NCI-H187 (cell line): ENCODE measurements at places on chromosomes 6 and 20.

DNA sequence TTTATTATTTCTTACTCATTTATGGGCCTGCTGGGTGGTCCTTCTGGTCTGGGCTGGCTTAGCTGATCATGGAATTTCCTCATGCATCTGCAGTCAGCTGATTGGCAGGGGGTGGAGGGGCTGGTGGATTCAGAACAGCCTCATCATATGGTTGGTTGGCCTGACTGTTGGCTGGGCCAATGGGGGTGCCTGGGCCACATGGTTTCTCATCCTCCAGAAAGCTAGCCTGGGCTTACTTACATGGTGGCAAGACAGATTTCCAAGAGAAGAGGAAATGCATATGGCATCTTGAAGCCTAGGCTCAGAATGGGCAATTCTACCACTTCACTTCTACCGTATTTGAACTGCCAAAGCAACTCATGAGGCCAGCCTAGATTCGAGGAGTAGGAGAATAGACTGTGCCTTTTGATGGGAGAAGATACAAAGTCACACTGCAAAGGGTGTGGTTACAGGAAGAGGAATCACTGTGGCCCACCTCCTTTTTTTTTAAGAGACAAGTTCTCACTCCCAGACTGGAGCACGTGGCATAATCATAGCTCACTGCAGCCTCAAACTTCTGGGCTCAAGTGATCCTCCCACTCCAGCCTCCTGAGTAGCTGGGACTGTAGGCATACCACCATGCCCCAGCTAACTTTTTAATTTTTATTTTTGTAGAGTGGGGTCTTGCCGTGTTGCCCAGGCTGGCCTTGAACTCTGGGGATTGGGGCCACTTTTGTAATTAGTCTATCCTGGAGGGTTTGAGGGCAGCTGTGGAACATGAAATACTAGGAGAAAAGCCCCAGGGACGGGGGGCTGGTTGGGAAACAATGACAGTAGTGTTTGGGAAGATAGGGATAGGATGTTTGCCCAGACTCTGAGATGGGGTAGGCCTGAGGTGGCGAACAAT is 47.6 kb upstream of the RNF24 start:
- DNase-seq: no peak

GRCh38 chr6:490251-491037 is 98.9 kb downstream of the IRF4 start:
- DNase-seq: no peak

GRCh38 chr20:3741836-3742458 is 9.5 kb downstream of the HSPA12B start:
- DNase-seq: no peak

GRCh38 chr20:9912858-9913434 is 74.1 kb upstream of the PAK5 start:
- no peak for DNase-seq

- no peak for DNase-seq
Measured at GRCh38 chr6:41177287-41177686, 14.4 kb upstream of the TREM2 start.

- no peak for DNase-seq
Measured at GRCh38 chr6:33204165-33204414, 365 bp upstream of the HSD17B8 start.

GRCh38 chr6:139627091-139627490 is 252.6 kb upstream of the CITED2 start:
- DNase-seq: no peak

DNA sequence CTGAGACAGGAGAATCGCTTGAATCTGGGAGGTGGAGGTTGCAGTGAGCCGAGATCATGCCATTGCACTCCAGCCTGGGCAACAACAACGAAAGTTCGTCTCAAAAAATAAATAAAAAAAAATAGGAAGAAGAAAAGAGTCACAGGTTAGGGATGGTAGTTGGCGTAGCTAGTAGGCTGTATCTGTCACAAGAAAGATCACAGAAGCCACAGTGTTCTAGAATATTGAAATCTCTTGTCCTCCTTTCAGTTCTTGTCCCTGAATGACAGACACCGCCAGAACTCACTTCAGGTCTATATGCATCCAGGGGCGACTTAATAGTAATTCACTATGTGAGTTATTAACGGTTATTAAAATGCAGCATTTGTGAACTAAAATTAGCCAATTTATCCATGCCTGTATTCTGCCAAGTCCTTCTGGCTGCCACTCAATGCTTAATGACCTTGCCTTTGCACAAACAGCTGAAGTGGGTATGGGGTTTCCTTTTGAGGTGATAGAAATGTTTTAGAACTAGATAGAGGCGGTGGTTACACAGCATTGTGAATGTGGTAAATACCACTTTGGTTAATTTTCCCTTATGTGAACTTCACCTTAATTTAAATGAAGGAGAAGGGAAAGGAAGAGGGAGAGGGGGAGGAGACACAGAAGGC is 41.3 kb upstream of the ZMYND8 start:
- no peak for DNase-seq

DNA sequence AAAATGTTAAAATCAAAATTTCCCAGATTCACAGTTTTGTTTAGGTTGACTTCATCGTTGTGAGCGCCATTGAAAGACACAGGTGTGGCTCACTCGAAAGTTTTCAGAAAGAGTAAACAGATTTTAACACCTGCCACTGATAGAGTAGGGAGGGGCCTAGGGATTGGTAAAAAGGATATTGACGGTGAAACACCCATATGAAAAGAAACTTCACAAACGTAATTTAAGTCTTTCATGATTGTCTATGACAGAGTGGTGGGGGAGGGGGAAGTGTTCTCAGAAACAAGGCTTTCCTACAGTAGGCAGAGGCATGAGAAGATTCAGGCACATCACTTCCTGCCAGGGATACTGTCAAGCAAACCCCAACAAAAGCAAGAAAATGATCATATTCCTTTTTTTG is 101.4 kb downstream of the PERP start:
- no peak for DNase-seq
